ENCODE measurements at places on chromosomes 11 and 22. TPM values are rescaled to one million over a fixed set of nuclear protein-coding genes. Genes with fewer than 3 reads are reported as not detected.
A peak's percentile ranks its signal among the peaks of the same experiment; 100 is the strongest.

ZP1 gene
- total RNA-seq: 5.3 TPM

USH1C gene
- not detected for total RNA-seq

OR10A2 gene
- not detected for total RNA-seq

DNA sequence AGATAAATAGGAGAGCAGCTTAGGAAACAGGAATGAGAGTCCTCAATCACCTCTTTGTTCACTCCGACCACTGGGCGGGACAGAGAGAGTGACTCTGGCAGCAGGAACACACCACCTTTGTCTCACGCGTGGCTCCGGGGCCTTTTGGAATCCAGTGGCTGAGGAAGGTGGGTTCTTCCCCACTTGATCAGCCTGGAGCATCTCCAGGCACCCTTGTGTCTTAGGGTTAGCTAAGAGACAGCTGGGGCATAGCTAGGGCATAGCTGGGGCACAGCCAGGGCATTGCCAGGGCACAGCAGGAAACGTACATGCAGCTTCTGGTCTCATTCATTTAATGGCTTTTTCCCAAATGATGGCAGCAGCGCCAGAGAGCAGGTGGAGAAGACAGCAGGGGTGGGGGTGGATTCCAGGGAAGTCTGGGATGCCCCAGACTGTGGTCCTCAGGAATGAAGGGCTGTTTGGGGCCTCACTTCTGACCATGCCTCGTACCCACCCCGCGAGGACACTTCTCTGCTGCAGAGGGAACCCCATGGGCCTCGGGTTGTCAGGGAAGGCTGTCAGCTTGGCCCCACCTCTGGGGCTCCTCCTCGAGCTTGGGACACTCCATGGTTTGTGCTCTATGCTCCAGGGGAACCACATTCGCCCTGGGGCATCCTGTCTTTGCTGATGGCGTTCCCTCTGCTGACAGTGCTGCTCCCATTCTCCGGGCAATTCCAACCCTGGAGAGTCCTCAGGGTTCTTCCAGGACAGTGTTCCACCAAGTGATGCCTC is 30.4 kb upstream of the SHANK2 start:
- no peaks in the 10 kb centered on the region for H3K36me3 ChIP-seq
- no peak overlapping the region for H3K27ac ChIP-seq
- no peak for DNase-seq
- no peak overlapping the region for H3K4me3 ChIP-seq
- peaks cover 15% of the 10 kb centered on the region for H3K4me1 ChIP-seq

GRCh38 chr11:27599217-27599616 is 92.6 kb upstream of the LIN7C start:
- no peaks in the 10 kb centered on the region for H3K4me1 ChIP-seq
- no peak overlapping the region for H3K4me3 ChIP-seq
- H3K36me3 ChIP-seq: no peaks in the 10 kb centered on the region
- H3K27me3 ChIP-seq: no peaks in the 10 kb centered on the region

DNA sequence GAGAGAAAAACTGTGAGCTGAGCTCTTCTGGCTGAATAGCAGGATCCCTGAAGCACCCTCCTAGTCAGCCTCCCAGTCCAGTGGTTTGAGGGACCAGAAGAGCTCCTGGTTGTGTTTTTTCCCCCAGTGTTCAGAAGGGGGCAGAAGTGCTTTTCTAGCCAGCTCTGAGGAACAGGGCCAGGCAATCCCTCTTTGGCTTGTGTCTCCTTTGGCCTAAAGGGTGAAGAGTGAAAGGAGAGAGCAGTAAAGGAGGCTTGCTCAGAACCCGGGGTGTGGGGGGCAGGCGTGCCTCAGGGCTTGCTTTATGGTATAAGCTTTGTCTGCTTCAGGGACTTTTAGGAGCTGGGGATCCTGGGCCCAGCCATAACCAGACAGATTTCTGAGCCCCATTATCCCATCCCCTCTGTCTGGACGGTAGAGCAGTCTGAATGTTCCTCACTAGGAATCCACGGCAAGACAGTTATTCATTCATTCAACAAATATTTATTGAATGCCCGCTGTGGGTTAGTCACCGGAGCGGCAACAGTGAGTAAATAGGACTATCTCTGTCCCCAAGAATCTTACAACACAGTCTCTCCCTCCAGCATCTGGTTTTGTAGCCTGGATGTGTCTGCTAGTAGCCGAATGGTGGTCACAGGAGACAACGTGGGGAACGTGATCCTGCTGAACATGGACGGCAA is 14.5 kb downstream of the ACP2 start:
- peaks cover 12% of the 10 kb centered on the region for H3K36me3 ChIP-seq
- peak overlapping the region; percentile 51 for H3K4me3 ChIP-seq
- peaks cover 26% of the 10 kb centered on the region for H3K4me1 ChIP-seq
- DNase-seq: peak; percentile 93

DNA sequence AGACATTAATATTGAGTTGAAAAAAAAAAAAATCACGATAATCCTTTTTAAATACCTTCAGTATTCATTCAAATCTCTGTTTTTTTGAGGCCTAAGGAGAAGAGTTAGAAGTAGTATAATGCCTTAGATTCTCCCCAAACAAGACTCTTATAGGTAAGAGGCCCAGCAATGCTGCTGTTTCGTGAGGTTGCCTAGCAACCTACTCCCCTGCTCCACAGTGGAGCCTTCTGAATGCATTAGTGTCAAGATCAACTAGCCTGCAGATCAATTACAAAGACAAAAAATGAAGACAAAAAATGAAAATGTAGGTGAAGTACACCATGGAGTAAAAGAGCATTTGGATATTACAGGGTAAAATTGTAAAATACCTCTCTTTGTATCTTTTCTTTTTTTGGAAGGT is 229.8 kb upstream of the LUZP2 start:
- no peaks in the 10 kb centered on the region for H3K4me1 ChIP-seq
- H3K27ac ChIP-seq: no peak overlapping the region
- H3K4me3 ChIP-seq: no peak overlapping the region

DNA sequence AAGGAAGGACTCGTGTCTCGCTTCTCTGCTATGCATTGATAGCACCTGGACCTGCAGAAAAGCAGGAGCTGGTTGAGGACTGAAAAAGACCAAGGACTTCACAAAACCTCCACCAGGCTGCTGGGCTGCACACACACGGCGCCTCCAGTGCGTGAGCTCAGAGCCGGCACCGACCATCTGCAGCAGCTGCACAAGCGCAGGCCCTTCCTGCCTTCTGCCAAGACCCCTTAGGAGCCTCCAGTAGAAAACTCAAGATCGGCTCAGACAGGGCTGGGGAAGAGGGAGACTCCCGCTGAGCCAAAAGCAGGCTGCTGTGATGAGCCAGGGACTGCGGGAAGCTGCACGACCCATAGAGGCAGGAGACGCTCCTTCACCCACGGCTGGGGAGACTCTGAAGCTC is 70.9 kb downstream of the PHF21B start:
- peaks cover 12% of the 10 kb centered on the region for H3K27me3 ChIP-seq
- DNase-seq: no peak
- H3K4me1 ChIP-seq: no peaks in the 10 kb centered on the region
- H3K4me3 ChIP-seq: no peak overlapping the region
- H3K27ac ChIP-seq: no peak overlapping the region

DNA sequence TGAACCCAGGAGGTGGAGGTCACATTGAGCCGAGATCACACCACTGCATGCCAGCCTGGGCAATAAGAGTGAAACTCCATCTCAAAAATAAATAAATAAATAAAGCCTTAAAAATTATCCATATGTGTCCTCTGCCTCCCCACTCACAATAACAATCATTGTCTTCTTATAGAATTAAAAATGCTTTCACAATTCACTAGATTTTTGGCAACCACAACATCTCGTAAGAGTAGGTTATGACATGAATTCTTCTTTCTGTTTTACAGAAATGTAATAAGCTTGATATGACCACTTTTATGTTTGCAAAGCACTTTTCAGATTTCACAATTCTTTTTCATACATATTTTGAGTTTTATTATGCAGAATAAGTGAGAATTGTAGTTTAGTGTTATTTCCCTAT is 54.5 kb upstream of the HSPA8 start:
- H3K4me3 ChIP-seq: no peak overlapping the region
- DNase-seq: no peak

- peaks cover 40% of the 10 kb centered on the region for H3K4me1 ChIP-seq
- no peak overlapping the region for H3K4me3 ChIP-seq
- H3K36me3 ChIP-seq: no peaks in the 10 kb centered on the region
- no peak overlapping the region for H3K27ac ChIP-seq
- DNase-seq: no peak
- no peaks in the 10 kb centered on the region for H3K27me3 ChIP-seq
Measured at GRCh38 chr11:128904303-128904655, 13.1 kb downstream of the KCNJ5 start.

- no peak overlapping the region for H3K27ac ChIP-seq
- peaks cover 14% of the 10 kb centered on the region for H3K36me3 ChIP-seq
- no peak for DNase-seq
- H3K4me1 ChIP-seq: no peaks in the 10 kb centered on the region
- H3K4me3 ChIP-seq: no peak overlapping the region
- H3K27me3 ChIP-seq: no peaks in the 10 kb centered on the region
Measured at GRCh38 chr11:73366265-73366610, 10.0 kb upstream of the RELT start.

DNA sequence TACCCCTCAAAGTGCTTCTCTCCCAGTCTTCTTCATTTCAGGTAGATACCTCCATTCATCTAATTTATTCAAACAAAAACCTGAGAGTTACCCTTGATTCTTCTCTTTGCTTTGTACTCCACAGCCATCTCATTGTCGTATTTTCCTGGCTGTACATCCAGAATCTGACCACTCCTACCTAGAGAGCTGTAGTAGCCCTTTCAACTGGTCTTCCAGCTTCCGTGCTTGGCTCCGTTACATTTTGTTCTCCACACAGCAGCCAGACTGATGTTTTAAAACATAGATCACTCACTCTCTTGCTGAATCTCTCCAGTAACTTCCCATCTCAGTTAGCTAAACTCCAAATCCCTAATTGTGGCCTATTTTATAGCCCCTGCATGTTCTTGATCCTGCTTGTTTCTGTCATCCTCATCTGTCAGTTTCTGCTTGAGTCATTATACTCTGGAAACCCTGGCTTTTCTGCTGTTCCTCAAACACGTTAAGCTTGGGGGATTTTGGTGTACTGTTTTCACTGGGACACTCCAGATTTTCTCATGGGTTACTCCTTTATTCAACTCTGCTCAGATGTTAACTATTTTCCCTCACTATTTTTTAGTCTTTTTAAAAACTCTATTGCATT is 7.4 kb downstream of the SPCS2 start:
- H3K4me1 ChIP-seq: peaks cover 13% of the 10 kb centered on the region
- no peak for DNase-seq
- H3K27me3 ChIP-seq: no peaks in the 10 kb centered on the region
- no peak overlapping the region for H3K27ac ChIP-seq
- no peaks in the 10 kb centered on the region for H3K36me3 ChIP-seq
- H3K4me3 ChIP-seq: no peak overlapping the region

GRCh38 chr22:35430897-35431322 is 31.0 kb downstream of the MCM5 start:
- peak overlapping the region; percentile 41 for H3K27ac ChIP-seq
- no peak overlapping the region for H3K4me3 ChIP-seq
- no peaks in the 10 kb centered on the region for H3K36me3 ChIP-seq
- peak; percentile 96 for DNase-seq

- no peak overlapping the region for H3K4me3 ChIP-seq
- no peaks in the 10 kb centered on the region for H3K27me3 ChIP-seq
- no peak overlapping the region for H3K27ac ChIP-seq
- no peaks in the 10 kb centered on the region for H3K4me1 ChIP-seq
Measured at GRCh38 chr11:45543808-45544422, 121.5 kb downstream of the CHST1 start.

DNA sequence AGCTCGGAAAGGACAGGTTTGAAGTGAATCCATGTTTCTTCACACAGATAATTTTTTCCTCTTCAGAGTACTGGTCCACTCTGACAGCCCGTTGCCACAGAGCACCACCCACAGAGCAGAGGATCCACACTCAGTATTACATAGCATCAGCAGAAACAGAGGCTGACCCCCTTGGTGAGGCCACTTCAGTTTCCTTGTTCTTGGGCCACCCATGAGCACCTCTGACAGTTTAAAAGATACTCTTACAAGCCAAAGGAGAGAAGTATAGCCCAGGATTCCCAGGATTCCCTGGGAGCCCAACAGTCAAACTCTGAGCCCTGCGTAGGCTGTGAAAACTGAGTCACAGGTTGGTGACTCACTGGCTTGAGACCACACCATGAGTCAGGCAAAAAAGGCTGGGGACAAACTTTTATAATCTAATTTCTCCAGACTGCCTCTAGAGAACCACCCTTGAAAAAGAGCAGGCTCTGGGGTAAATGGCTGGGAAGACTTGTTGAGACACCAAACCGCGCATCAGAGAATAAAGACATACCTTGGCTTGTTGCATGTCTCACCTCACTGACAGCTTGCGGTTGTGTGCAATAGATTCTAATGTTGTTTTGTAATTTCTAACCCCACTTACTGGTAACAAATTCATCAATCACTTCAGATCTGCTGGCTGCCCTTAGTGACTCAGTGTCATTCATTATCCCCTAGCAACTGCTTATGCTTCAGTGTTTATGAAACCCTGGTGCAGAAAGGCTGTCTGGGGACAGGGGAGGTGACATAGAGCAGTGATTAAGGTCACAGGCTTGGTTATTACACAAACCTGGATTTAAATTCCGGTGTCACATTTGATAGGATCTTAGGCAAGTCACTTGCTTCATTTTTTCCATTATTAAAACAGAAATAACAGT is 56.9 kb upstream of the PRSS23 start:
- H3K4me3 ChIP-seq: no peak overlapping the region
- H3K27ac ChIP-seq: peak overlapping the region; percentile 92
- no peaks in the 10 kb centered on the region for H3K36me3 ChIP-seq
- peak; percentile 99 for DNase-seq
- peaks cover 85% of the 10 kb centered on the region for H3K4me1 ChIP-seq

DNA sequence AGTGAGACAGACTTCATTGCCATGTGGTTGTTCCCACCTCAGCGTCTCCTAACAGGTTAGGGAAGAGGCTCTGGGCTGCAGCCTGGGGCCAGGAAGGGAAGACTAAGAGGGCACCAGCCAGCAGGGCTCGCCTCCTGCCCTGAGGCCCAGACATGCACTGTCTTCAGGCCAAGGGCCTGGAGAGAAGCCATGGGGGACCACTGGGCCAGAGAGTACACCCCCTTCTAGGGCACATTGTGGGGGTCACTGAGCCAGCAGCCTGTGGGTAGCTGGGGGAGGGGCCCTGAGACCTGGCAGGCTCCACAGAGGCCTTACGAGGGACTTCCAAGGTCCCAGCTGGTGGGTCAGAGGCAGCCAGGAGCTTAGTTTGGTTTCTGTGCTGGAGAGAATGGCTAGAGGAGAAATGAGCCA is 25.0 kb upstream of the MYRF start:
- no peak for DNase-seq
- H3K4me1 ChIP-seq: peaks cover 19% of the 10 kb centered on the region
- no peaks in the 10 kb centered on the region for H3K36me3 ChIP-seq
- H3K27me3 ChIP-seq: no peaks in the 10 kb centered on the region
- H3K27ac ChIP-seq: no peak overlapping the region

GRCh38 chr11:40293655-40294348 is 1165.7 kb downstream of the LRRC4C start:
- peak overlapping the region; percentile 60 for H3K4me3 ChIP-seq
- peak; percentile 60 for DNase-seq
- no peaks in the 10 kb centered on the region for H3K4me1 ChIP-seq
- H3K27me3 ChIP-seq: peaks cover 6% of the 10 kb centered on the region

DNA sequence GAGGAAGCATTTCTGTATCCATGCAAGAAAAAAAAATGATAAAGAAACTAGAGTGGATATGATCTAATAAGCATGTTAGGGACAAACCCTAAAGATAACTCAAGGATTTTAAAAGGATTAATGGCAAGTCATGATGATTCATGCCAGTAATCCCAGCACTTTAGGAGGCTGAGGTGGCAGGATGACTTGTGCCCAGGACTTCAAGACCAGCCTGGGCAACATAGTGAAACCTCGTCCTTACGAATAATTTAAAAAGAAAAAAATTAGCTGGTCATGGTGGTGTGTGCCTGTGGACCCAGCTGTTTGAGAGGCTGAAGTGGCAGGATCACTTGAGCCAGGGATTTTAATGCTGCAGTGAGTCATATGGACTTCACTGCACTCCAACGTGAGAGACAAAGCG is 145.5 kb upstream of the BLID start:
- H3K4me1 ChIP-seq: peaks cover 8% of the 10 kb centered on the region
- DNase-seq: peak; percentile 52
- H3K4me3 ChIP-seq: no peak overlapping the region
- H3K27me3 ChIP-seq: no peaks in the 10 kb centered on the region
- H3K36me3 ChIP-seq: no peaks in the 10 kb centered on the region
